Osteocyte (in vitro differentiated cells): ENCODE measurements at places on chromosomes 1 and 21.
A peak's percentile ranks its signal among the peaks of the same experiment; 100 is the strongest.

DNA sequence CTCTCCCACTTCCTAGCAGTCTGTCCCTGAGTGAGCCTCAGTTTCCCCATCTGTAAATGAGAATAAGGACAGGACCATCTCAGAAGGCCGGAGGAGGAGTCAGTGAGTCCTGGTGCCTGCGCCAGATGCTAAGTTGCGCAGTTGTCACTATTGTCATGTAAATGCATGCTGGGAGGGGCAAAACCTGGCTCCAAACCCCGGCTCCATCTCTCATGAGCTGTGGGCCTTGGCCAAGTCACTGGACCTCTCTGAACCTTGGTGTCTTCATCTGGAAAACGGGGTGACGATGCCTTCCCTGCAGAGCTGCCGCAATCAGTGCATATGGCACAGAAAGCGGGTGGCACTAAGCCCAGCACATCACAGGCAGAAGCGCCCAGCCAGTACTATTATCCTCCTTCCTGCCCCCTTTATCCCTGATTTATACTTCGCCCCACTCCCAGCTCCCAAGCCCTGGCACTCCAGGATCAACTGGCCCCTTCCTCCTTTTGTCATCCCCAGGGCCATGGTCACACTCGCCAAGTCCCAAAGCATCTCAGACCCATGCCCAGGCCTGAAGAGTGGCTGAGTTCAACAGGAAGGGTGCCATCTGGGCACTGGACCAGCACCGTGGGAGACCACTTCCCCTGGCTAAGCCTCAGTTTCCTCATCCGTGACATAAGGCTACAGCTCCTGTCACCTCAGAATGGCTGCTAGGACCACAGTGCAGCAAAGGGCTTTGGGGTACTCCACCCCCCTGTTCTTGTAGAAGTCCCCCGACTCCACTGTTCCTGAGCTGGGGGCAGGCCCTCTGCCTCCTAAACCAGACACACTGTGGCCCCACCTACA, 4.3 kb upstream of the PLEKHG5 start:
- no peak for DNase-seq
- peak overlapping the region; percentile 74 for H3K4me3 ChIP-seq
- H3K27ac ChIP-seq, result peak overlapping the region; percentile 60
- H3K4me1 ChIP-seq, result peaks cover 65% of the 10 kb centered on the region
- H3K36me3 ChIP-seq, result no peaks in the 10 kb centered on the region
- no peaks in the 10 kb centered on the region for H3K27me3 ChIP-seq

- no peak overlapping the region for H3K4me3 ChIP-seq
- no peaks in the 10 kb centered on the region for H3K27me3 ChIP-seq
- no peaks in the 10 kb centered on the region for H3K4me1 ChIP-seq
- H3K27ac ChIP-seq, result no peak overlapping the region
- no peaks in the 10 kb centered on the region for H3K36me3 ChIP-seq
Measured at GRCh38 chr1:215932558-215932957, 365.5 kb downstream of the KCTD3 start.

DNA sequence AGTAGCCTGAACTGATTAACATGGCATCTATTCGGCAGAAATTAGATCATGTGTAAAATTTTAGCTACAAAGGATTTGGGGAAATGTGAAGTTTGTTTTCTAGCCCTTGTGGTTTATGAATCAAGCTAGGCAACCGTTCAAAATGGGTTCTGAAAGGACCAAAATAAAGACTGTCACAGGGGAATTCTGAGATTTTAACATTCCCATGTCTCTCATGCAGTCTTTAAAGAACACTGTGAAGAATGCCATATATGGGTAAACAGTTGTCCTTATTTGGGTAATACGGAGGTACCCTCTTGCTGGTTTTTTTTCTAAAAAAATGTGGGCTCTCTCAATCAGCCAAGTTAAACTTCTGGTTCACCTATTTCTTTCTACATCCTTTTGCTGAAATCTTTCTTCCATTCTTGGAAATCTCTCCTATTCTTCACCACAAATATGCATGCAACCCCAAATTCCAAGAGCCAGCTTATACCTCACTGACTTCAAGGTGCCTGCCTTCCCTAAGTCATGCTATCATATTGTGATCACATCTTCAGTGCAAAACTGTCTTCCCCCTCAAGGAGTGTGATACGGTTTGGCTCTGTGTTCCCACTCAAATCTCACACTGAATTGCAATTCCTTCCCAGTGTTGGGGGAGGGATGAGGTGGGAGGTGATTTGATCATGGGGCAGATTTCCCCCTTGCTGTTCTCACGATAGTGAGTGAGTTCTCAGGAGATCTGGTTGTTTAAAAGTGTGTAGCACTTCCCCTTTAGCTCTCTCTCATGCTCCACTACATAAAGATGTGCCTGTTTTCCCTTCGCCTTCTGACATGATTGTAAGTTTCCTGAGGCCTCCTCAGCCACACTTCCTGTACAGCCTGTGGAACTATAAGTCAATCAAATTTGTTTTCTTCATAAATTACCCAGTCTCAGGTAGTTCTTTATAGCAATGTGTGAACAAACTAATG, 308.7 kb downstream of the TTLL7 start:
- H3K27ac ChIP-seq, result peak overlapping the region; percentile 4
- no peak overlapping the region for H3K4me3 ChIP-seq
- no peaks in the 10 kb centered on the region for H3K36me3 ChIP-seq
- DNase-seq, result no peak
- peaks cover 23% of the 10 kb centered on the region for H3K4me1 ChIP-seq

- H3K4me3 ChIP-seq, result no peak overlapping the region
- DNase-seq, result no peak
- peaks cover 45% of the 10 kb centered on the region for H3K36me3 ChIP-seq
- H3K4me1 ChIP-seq, result no peaks in the 10 kb centered on the region
Measured at GRCh38 chr1:244702620-244703019, 49.7 kb downstream of the DESI2 start.

GRCh38 chr1:246482805-246483568, 24.1 kb downstream of the SMYD3 start:
- no peak for DNase-seq
- peaks cover 11% of the 10 kb centered on the region for H3K4me1 ChIP-seq

GRCh38 chr1:153922076-153922971, 448 bp downstream of the GATAD2B start:
- peaks cover 40% of the 10 kb centered on the region for H3K4me1 ChIP-seq
- peak overlapping the region; percentile 93 for H3K4me3 ChIP-seq
- H3K36me3 ChIP-seq, result no peaks in the 10 kb centered on the region
- DNase-seq, result peak; percentile 84
- peak overlapping the region; percentile 81 for H3K27ac ChIP-seq

DNA sequence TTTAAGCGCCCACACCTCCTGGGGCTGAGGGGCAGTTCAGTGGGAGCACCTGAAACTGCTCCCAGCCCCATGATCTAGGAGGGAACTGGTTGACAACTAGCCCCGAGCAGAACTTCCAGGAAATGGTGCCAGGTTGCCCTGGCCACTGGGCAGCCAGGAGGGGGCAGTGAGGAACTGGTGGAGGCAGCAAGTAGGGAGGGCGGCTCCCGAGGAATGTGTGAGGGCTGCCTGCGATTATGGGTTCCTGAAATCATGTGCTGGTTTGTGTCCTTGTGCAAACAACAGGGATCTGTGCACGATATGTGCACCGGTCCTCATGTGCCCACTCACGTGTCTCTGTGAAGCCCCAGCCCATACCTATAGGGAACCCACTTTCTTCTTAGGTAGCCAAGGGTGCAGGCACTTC, 9.9 kb downstream of the GPR3 start:
- DNase-seq, result peak; percentile 88
- H3K27me3 ChIP-seq, result no peaks in the 10 kb centered on the region
- no peak overlapping the region for H3K4me3 ChIP-seq
- H3K36me3 ChIP-seq, result peaks cover 4% of the 10 kb centered on the region
- no peak overlapping the region for H3K27ac ChIP-seq

DNA sequence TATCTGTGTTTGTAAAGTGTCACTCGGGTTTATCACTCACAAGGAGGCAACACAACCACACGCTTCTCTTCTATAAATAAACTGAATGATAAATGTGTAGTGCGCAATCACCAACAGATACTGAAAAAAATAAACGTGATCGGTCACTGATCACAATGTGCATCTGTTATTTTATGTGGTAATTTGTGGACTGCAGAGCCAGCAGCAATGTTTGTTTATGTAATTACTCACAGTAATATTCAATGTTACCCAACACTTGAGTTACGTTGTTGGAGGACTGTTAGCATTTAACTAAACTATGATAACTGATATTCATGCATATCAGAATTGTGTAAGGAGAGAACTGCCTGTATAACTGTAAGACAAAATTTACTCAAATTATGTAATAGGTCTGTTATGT, 129.6 kb downstream of the USH2A start:
- H3K4me1 ChIP-seq, result no peaks in the 10 kb centered on the region
- peaks cover 30% of the 10 kb centered on the region for H3K27me3 ChIP-seq
- H3K36me3 ChIP-seq, result no peaks in the 10 kb centered on the region
- H3K4me3 ChIP-seq, result no peak overlapping the region
- no peak overlapping the region for H3K27ac ChIP-seq

DNA sequence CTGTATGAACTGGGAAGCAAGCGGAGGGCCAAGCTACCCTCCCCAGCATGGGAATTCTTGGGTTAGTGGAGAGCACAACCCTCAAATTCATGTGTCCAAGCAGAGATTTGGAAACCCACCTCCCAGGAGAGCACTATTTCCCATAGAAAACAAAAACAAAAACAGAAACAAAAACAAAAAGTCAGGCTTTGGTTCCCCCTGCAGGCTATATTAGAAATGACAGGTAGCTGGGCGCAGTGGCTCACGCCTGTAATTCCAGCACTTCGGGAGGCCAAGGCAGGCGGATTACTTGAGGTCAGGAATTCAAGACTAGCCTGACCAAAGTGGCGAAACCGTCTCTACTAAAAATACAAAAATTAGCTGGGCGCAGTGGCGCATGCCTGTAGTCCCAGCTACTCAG, 10.8 kb downstream of the MINDY1 start:
- no peak overlapping the region for H3K27ac ChIP-seq
- peaks cover 9% of the 10 kb centered on the region for H3K36me3 ChIP-seq
- H3K4me3 ChIP-seq, result no peak overlapping the region

GRCh38 chr1:205604825-205605505, 26.8 kb downstream of the ELK4 start:
- H3K4me3 ChIP-seq, result no peak overlapping the region
- no peak overlapping the region for H3K27ac ChIP-seq
- peaks cover 5% of the 10 kb centered on the region for H3K4me1 ChIP-seq
- H3K36me3 ChIP-seq, result peaks cover 23% of the 10 kb centered on the region
- no peak for DNase-seq

- no peak for DNase-seq
- peaks cover 7% of the 10 kb centered on the region for H3K27me3 ChIP-seq
- H3K36me3 ChIP-seq, result no peaks in the 10 kb centered on the region
- no peak overlapping the region for H3K27ac ChIP-seq
- no peak overlapping the region for H3K4me3 ChIP-seq
Measured at GRCh38 chr1:151815716-151816327, 10.6 kb upstream of the LINGO4 start.

DNA sequence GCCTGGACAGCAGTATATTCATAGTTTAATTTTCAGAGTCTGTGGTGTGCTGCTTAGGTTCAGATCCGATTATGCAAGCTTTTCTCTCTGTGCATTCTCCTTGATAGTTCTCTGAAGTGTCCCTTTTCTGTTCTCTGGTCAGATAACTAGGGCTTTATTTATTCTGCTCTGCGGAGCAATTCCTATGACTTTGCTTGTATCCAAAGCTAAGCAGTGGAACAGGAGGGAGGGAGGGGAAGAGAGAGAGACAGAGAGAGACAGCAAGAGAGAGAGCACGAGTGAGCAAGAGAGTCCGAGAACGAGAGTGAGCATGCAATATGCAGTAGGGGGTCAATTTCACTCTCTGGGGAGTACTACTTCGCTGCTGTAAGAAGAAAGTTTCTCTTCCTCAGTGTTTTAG, 113.3 kb downstream of the XPR1 start:
- no peak overlapping the region for H3K27ac ChIP-seq
- no peak overlapping the region for H3K4me3 ChIP-seq
- no peaks in the 10 kb centered on the region for H3K27me3 ChIP-seq

GRCh38 chr1:116008656-116009390, 32.5 kb downstream of the SLC22A15 start:
- DNase-seq, result no peak
- H3K4me3 ChIP-seq, result no peak overlapping the region
- H3K27me3 ChIP-seq, result no peaks in the 10 kb centered on the region
- H3K4me1 ChIP-seq, result no peaks in the 10 kb centered on the region

DNA sequence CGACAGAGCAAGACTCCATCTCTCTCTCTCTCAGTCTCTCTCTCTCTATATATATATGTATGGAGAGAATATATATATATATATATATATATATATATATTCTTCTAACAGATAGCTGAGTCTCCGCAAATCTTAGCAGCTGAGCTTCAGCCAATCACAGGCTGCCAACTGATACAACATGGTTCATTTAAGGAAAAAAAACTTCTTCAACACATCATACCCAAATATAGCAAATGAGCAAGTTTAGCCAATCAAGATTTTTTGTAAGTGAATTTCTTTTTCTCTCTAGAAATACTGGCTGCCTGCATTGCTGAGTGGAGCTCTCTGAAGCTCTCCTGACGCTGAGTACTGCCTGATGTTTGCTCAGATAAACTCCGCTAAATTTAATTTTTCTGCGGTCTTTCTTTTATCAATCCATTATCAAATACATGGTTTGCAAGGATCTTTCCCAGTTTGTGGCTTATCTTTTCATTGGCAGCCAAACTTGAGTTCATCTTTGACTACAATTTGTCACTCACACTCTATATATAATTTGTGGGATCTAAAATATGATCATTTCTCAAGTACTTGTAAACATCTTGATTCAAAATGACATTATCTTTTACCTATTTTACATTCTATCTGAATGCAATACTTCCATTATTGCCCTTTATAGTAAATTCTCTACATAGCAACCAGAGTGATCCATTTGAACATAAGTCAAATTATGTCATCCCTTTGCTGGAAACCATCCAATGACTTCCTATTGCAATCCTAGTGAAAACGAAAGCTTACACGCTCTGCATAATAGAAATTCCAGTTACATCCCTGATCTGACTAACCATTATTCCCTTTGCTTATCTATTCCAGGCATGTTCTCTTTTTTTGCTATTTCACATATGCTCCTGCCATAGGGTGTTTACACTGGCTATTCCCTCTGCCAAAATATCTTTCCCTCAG, 2131.7 kb downstream of the MRPL39 start:
- H3K4me1 ChIP-seq, result no peaks in the 10 kb centered on the region
- H3K27me3 ChIP-seq, result no peaks in the 10 kb centered on the region
- H3K36me3 ChIP-seq, result no peaks in the 10 kb centered on the region
- no peak overlapping the region for H3K27ac ChIP-seq
- no peak for DNase-seq

- H3K27me3 ChIP-seq, result no peaks in the 10 kb centered on the region
- no peaks in the 10 kb centered on the region for H3K36me3 ChIP-seq
- no peak overlapping the region for H3K27ac ChIP-seq
- H3K4me1 ChIP-seq, result peaks cover 21% of the 10 kb centered on the region
Measured at GRCh38 chr1:84581648-84582047, 7.4 kb upstream of the CTBS start.

GRCh38 chr1:150093805-150094204, 26.2 kb downstream of the VPS45 start:
- H3K4me3 ChIP-seq, result no peak overlapping the region
- DNase-seq, result no peak
- no peaks in the 10 kb centered on the region for H3K4me1 ChIP-seq
- no peak overlapping the region for H3K27ac ChIP-seq
- no peaks in the 10 kb centered on the region for H3K27me3 ChIP-seq
- H3K36me3 ChIP-seq, result peaks cover 26% of the 10 kb centered on the region
